Muscle of back (tissue), 13 donors: ENCODE measurements at places on chromosomes 6 and 20.

GRCh38 chr6:19465760-19466159 is 371.4 kb upstream of the ID4 start:
- peak; percentile 44 for DNase-seq

DNA sequence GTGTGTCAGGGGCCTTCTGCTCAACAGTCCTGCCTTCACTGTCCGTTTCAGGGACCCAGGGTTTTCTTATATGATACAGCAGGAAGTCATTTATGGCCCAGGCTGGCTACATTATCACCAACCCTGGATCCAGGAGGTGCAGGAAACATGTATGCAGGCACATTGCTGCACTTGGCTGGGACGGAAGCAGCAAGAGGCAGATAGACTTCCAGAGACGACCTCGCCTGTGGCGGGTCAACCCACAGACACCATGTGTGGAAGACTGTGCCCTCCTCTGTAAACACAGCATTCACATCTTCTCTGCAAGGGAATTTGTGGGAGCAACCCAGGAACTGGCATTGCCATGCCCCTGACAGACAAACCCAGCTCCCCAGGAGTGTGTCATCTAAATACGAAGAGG is 43.7 kb downstream of the TBC1D7 start:
- no peak for DNase-seq

- no peak for DNase-seq
These were observed 3.2 kb downstream of the SLC22A7 start for GRCh38 chr6:43301081-43301870.

DNA sequence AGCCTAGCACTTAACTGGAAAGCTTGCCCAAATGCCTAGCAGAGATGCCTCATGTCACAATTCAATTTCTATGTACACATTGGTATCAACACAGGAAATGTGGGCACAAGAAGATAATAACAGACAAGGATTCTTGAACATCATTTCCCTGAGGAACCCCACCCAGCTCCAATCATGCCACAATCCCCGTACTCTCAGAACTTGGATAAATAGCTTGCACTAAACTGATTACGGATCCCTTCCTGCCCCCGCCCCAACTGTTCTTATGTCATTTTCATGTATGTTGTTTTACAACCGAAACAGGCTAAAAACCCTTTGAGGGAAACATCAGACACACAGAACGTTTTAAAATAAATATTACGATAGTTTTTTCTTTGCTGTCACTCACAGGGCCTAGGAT is 87.1 kb downstream of the BACH2 start:
- DNase-seq: no peak

GRCh38 chr6:78618970-78619369 is 248.4 kb upstream of the IRAK1BP1 start:
- no peak for DNase-seq
